ENCODE measurements at places on chromosomes 2 and 18.

DNA sequence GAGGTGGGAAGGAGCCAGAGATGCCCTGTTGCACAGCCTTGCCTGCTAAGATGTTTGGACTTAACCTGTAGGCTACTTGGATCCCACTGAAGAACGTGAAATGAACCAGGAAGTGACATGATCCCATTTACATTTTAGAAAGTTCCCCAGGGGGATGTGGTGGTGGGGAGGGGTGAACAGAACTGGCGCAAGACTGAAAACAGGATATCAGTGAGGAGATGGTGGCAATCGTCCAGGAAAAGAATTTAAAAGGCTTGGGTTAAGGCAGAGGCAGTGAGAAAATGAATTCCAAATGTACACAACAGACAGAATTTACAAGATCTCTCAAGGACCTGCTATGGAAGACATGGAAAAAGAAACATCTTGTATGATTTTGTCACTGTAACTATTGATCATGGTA, 42.3 kb downstream of the SULT1C2 start:
- no peak for DNase-seq

GRCh38 chr2:158600155-158600802, 143.5 kb downstream of the PKP4 start:
- no peak for DNase-seq

DNA sequence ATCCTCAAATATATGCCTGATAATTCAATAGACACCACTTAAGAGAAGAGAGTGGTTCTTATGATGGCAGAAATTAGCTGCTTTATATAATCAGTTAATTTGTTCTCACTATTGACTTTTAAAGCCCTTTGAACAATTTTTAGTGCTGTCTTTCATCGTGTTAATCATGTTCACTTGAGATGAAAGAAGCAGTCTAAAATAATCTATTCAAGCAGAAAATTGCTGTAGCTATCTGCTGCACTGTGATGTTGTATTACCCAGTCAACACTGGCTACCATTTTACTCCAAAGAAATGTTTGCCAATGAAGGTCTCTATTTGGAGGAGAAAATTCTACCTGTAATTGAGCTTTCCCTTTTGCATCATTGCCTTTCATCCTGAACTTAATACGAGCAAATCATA, 459.8 kb upstream of the FSIP2 start:
- DNase-seq: no peak

DNA sequence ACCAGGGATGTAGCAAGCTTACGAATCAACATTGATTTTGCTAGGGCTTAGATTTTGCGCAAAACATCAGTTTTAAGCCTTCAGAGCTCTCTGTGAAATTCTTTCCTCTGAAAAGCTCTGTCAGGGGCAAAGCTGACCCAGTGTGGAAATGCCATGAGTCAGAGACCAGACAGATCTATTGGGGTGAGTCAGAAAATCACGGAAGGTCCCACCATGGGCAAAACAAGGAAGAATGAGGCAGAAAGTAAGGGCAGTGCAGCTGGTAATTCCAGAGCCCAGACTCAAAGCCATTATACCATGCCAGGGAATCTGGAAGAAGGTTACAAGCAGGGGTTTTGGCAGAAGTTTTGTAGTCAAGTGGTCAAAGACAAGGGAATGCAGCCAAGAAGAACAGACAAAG, 256.6 kb upstream of the CTAGE1 start:
- DNase-seq: no peak

DNA sequence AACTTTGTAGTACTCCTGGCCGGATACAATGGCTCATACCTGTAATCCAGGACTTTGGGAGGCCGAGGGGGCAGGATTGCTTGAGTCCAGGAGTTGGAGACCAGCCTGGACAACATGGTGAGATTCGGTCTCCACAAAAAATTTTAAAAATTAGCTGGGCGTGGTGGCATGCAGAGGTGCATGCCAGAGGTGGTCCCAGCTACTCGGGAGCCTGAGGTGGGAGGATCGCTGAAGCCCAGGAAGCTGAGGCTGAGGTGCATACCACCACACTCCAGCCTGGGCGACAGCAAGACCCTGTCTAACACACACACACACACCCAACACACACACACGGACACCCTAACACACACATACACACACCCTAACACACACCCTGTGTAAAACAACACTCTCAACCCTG, 55.6 kb downstream of the HDAC4 start:
- no peak for DNase-seq

DNA sequence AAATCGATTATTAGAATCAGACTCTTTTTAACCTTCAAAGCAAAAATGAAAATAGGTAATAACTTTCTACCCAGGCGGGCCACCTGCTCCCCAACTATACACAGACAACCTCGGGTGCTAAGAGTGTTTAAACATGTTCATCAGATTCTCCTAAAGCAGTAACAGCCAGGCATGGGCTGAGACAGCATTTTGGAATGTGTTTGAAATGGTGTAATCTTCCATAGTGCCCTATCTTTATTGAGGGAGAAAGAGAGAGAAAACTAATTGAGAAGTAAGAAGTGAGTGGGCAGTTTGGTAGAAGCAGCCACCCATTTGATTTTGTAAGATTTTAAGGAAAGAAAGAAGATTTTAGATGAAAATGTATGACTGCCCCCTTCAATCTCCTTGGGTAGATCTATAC, 196.1 kb upstream of the CTAGE1 start:
- no peak for DNase-seq

DNA sequence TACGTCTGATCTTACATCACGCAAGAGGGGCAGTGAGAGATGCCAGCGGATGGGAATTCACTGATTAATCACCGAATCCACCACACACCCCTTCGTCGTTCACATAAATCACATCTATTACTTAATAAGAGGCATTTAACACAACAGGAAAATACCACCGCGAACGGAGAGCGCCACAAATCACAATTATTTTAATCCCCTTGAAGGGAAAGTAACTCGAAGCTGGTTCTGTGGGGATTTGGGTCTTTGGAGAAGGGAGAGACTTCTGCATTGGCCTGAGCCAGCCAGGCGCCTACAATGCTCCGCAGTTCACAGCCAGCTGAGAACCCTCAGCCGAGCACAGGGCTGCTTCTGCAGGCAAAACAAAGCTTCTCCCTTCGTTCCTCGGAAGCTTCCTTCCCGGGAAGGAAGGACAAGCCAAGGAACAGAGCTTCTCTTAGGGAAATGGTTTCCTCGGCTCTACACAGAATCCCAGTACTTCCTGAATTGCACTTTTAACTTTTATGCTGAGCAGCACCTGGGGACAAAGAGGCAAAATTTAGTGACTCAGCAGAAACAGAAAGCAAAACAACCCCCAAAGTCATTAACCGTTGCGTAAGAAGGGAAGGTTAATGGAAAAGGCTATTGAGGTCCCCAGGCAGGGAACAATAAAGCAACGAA, at the start of gene LRP1B:
TSS of gene LRP1B (minus strand) at position 7 of the 660 bp plus-strand sequence. CDS start 287 bp downstream, outside the sequence.
- no peak for DNase-seq

DNA sequence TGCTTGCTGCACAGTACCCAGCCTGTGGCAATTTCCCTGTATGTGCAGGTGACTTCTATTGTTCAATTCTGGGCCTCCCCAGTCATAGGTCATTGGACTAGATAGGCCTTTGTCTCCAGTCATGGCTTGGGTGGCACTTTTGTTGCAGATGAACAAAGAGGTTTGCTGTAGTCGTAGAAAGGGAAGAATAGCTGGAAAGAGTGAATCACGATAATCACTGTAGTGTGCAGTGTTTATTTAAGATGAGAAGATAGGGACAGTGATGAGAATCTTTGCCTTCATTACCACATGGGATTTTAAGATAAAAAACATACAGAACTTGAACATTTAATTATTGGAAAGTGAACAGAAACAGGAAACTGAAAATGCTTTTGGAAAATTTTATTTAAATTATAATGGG, 156.1 kb upstream of the CYRIA start:
- no peak for DNase-seq

GRCh38 chr2:55090702-55091101, 40.5 kb upstream of the RTN4 start:
- no peak for DNase-seq

DNA sequence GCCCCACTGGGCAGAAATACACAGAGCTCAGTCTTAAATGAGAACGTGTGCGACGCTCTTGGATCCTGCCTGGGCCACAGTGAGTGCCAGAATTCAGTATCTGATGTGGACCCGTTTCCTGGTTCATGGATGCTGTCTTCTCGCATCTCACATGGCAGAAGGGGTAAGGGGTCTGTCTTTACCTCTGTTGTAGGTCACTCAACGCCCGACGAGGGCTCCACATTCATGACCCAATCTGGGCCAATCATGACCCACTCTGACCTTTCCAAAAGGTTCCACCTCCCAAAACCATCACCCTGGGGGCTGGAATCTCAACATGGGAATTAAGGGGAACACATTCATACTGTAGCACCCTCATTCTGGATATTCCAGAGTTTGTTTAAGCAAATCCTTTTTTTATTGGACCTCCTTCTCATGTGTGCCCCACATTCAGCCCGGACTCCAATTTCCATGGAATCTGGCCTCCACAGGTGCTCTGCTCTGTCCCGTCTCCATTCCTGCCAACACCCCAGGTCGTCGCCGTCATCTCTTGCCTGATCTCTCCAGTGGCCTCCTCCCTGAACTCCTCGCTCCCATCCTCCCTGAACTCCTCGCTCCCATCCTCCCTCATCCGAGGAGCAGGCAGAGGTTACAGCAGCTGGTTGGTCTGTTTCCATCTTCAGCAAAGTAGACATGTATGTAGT, 78.9 kb upstream of the OTOS start:
- DNase-seq: no peak

DNA sequence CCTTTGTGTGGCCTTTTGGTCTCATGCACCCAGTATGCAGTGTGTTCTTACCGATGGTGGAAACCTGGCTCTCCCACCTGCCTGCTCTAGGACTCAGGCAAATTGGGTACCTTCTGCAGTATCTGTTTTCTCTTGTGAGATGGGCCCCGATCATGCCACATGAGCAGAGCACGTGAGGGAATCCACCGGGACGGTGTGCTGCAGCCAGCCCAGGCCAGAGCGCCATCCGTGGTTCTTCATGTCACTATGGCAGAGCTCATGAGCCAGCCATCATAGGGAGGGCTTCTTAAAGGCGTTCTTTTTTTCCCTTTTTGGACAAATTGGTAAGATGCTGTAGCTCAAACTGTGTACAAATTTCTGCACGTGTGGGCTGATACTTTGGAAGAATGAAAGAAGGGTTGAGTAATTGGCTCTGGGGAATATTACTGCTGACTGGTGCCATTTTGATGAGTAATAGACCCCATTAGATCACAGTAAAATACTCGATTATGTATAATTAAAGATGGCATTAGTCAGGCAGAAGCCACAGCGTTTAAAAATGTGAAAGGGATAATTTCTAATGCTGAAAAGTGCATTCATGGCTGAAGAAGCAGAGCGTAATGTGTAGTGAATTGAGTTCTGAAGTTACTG, 19.2 kb downstream of the SH3RF3 start:
- no peak for DNase-seq

DNA sequence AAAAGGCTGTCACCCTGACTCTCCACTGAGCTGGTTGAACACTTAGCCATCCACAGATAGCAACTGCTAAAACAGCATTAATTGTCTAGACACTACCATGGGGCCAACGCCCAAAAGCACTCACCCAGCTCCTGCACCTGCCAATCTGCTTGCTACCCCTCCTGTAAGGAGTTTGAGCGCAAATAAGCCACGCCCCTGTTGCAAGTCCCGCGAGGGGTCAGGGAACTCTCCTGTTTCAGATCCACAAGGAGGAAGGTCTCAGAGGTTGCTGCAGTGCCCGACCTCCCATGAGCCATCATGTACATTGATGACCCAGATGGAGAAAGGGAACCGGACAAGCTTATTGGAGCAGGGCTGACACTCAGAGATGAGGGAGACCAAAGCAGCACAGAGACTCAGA, 106.8 kb downstream of the ZNF516 start:
- DNase-seq: no peak

GRCh38 chr18:70151614-70152013, 53.9 kb downstream of the RTTN start:
- no peak for DNase-seq

GRCh38 chr2:200279857-200280256, 26.6 kb upstream of the SPATS2L start:
- no peak for DNase-seq

- no peak for DNase-seq
Observed at GRCh38 chr2:145325485-145325884, 805.6 kb upstream of the ZEB2 start.

DNA sequence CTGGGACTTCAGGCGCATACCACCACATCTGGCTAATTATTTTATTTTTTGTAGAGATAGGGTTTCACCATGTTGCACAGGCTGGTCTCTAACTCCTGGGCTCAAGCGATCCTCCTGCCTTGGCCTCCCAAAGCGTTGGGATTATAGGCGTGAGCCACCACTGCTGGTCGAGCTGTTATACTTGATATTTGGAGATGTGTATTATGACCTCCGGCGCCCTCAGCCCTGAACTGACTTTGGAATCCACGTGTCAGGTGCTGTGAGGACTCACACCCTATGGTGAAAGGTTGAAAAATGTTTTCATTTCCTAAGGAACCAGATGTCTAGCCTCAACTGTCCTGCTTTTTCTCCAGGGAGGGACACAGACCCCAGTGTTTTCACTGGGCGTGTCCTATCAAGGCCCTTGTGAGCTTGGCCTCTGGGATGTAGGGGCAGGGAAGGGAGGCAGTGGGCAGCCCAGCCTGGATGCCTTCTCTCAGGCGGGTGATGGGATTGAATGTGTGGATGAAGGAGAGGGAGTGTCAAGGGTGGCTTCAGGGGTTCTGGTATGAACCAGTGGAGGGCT, 56.4 kb upstream of the HAAO start:
- no peak for DNase-seq

GRCh38 chr2:211132573-211132972, 576.2 kb downstream of the CPS1 start:
- no peak for DNase-seq

- DNase-seq: no peak
Observed at GRCh38 chr2:204251158-204251997, 293.9 kb upstream of the PARD3B start.

DNA sequence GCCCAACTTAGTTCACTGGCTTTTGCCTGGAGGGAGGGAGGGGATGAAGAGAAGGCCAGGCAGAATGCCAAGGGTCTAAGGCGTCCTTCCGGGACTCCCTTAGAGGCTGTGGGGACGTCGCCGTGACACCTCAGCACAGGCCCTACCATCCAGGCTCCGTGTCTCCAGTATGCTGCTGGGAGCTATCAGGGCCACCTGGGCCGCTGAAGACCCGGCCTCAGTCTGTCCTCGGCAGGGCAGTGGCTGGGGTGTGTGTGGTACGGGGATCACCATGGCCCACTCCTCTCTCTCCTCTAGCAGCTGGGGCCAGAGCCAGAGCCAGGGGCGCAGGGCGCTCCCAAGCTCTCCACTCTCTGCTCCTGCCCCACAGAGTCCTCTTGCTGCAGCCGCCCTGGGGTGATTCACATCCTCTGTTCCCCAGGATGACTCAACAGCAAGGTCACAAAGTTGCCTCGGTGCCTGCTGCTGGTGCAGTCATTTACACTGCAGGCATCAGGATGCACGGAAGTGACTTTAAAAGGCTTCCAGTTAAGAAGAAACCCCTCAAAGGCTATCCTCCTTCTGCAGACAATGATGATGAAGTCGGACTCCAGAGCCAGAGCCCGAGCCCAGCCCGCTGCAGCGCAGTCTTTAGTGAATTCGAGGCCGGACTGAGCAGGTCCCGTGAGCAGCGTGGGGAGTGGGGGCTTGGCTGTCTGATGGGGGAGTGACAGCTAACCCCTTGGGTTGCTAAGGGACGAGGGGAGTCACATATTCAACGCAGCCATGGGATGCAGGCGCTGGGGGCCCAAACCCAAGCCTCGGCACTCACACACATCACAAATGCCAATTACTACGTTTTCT, 31.9 kb downstream of the SNORC start:
- DNase-seq: peak; percentile 66

Data from stimulated activated CD8-positive, alpha-beta memory T cell treated with anti-CD3 and anti-CD28 coated beads, Interleukin-7, amount 100 ng/mL, for 48 hours (primary cell).